ENCODE measurements at places on chromosomes 4 and X.
A peak's percentile ranks its signal among the peaks of the same experiment; 100 is the strongest.

DNA sequence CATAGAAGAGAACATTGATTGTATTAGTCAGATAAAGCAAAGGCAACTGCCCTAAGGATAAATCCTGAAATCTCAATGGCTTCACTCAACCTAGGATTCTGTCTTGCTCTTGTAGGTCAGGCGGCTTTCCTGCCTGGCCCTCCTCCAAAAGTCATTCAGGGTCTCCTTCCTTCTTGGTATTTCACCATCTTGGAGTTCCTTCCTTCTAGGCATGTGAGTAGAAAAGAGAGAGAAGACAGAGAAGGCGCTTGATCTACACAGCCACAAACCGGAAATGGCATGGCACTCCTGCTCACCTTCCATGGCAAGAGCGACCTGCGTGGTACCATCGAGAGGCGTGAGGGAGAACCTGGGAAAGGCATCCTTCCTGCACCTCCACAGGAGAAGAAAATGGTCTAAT lies 45.3 kb upstream of the HELT start:
- DNase-seq, result no peak

- DNase-seq, result no peak
Measured at GRCh38 chr4:107721436-107722100, 1.5 kb upstream of the PAPSS1 start.

DNA sequence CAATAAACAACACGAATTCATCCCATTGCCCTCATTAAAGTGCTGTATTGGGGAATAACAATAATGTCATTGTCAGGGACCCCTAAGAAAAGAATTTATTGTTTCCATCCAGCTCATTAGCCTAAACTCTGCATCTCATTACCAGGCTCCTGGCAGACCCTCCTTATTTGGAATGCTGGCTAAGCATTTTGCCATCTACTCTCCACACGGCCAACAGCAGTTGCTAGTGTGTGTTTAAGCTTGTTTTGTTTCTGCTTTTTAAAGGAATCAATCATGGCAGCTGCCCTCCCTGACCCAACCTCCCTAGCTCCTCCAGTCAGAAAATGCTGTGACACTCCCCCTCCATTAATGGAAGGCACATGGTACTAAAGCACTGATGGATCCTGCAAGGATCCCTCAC lies 43.5 kb downstream of the GATB start:
- DNase-seq, result no peak

DNA sequence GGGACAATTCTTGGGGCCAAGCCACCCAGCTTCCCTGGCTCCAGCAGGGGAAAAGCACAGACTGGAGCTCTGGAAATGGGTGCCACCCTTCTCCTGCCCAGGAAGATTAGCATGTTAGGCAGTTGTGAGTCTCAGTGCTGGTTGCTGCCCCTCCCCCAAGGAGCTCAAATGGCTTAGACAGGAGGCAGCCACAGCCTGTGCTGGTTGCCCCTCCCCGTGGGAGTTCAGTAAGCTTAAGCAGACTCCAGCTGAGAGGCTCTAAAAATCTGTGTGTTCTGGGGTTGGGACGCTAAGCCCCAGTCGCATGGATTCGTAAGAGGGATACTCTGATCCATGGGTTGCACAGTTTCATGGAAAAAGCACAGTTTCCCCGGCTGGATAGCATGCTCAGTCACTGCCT lies 92.7 kb upstream of the NDST3 start:
- no peak for DNase-seq

DNA sequence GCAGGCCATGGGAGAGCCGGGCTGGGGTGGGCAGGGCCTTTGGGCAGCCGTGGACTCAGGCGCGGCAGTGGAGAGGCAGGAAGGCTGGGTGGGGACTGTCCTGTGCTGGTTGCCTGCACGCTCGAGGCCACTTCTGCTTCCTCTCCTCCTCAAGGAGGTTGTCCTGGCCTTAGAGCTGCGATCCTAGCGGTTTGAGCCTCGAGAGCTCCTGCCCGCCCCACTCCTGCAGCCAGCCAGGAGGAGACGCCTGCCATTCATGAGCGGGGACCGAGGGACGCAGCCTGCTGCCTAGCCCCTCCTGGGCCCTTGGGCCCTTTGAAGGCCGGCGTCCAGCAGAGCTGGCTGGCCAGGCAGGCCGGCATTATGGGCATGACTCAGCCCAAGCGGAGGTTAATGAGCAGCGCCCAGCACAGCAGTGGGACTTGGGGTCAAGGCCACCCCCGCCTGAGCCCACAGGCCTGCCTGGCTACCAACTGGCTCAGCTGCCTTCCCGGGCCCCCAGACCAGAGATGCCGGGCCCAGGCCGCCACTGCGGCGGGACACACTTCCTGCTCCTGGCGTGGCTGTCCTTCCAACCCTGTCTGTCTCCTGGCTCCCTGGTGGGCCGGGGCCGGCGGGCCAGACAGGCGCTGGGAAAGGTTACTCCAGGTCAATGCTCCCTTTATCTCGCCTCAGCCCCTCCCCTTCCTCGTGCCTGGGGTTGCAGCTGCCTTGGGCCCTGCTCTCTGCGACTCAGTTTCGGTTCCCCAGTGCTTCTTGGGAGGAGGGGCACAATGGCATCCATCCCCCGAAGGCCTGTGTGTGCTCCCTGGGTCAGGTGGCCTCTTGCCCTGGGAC lies 1.8 kb downstream of the ABCD1 start:
- peak; percentile 36 for DNase-seq

DNA sequence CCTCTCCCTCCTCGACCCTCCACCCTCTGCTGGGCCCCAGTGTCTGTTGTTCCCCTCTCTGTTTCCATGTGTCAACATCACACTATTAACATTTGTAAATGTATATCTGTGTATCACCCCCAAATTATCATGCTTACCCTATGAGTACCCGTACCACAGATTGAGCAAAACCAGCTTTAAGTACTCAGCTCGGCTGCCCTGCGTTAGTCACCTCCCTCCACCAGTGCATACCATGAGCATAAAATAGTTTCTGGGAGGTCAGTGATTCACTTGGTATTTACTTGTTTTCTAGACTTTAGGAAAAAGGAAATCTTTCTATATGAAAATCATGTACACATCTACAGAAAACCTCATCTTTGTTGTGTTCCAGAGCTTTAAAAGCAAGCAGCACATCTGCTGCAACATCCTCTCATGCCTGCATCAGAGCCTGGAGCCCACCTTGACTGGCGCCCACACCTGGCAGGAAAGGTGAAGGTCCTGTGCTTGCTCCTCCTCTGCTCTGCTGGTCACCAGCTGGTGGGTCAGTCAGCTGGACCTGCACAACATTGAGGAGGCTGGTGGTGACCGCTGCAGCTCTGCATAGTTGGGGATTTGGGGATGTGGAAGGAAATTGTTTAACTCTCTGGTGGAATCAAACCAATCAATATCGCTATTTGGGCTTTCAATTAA lies 214.4 kb upstream of the KLF3 start:
- peak; percentile 47 for DNase-seq

GRCh38 chrX:24646745-24647182 lies 383 bp downstream of the PCYT1B start:
- no peak for DNase-seq

- DNase-seq, result peak; percentile 22
Measured at GRCh38 chrX:22278375-22278774, 5.7 kb downstream of the CBLL2 start.

DNA sequence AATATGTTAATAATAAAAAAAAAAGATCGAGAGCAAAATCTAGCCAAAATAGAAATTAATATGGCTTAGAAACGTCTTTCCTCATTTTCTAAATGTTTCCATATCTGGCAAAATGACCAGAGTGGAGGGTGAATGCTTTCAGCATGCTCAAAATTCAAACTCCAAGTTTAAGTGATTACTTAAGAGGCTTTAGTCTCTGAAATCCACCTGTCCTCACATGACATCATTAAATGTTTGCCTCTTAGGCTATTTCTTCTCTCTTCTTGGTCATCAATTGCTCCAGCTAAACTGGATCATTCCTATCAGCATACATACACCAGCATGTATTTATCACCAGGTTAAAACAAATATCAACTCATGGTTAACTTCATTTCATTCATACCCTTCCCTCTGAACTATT lies 54.5 kb upstream of the ATXN3L start:
- no peak for DNase-seq

DNA sequence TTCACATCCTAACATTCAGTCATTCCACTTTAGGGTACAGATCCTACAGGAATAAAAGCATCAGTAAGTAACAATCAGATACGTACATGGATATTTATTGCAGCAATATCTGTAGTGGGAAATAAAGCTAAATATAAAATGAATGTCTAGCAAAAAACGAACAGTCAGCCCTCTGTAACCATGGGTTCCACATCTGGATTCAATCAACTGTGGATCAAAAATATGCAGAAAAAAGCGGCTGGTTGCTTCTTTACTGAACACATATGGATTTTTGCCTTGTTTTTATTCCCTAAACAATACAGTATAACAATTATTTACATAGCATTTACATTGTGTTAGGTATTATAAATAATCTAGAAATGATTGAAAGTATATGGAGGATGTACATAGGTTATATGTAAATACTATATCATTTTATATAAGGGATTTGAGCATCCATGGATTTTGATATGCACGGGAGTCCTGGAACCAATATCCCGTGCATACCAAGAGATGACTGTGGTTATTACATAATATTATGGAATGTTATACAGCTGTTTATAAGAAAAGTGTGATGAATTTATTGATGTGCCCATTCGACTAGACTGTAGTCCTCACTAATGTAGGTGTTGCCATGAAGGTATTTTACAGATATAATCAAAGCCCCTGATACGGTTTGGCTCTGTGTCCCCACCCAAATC lies 132.8 kb downstream of the ARHGEF9 start:
- no peak for DNase-seq

DNA sequence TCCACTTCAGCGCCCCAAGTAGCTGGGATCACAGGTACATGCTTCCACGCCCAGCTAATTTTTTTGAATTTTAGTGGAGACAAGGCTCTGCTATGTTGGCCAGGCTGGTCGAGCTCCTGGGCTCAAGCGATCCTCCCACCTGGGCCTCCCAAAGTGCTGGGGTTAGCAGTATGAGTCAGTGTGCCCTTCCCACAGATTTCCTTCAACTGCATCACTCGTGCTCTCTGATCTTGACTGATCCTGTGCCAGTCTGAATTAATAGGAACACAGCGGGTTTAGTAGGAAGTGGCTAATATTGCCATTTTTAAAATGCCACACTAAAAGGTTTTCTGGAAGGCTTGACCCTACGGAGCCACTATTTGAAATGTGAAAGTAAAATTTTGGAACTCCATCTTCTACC lies 4.3 kb upstream of the SHROOM2 start:
- DNase-seq, result no peak
